ENCODE measurements at places on chromosomes 5 and 9.

DNA sequence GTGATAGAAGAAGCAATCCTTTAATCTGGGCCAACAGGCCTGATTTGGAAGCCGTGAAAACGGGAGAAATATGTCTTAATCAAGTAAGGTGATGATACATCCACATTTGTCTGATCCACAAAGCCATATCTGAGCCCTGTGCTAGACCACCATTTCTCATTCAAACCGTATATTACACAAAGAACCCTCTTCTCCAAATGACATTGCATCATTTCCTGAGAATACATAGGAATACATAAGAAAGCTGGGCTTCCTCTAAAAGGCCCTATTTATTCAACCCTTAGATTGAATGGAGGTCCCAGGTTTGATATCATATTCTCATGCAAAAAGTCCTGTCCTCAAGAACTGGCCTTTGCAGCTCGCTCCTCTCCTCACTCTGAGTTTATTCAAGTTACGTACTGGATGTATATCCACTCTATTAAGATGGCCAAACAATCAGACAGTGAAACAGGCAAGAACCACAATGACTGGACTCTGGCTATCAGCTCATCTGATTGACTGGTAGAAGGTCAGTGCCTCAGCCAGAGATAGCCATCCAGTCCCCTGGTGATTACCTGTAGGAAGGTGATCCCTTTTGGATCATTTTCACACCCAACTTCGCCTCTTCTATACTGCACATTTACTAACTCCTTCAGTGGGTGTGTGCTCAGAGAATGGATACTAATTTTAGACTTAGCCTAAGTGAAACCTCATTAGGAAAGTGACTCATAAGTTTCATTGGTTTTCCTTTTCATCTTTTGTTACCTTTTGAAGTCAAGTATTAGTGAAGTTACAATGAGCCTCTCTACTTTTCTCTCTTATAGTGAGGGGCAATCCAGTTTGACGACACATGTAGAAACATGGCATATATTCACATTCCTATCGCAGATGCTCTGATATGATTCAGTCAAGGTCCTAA lies 167.6 kb upstream of the WWC1 start:
- DNase-seq = peak; percentile 13

- no peak for DNase-seq
Observed at GRCh38 chr5:2797981-2798380, 46.5 kb upstream of the IRX2 start.

- no peak for DNase-seq
Observed at GRCh38 chr5:135883441-135883840, 12.2 kb downstream of the IL9 start.

GRCh38 chr5:153742060-153742459 lies 251.6 kb downstream of the GRIA1 start:
- DNase-seq = no peak

DNA sequence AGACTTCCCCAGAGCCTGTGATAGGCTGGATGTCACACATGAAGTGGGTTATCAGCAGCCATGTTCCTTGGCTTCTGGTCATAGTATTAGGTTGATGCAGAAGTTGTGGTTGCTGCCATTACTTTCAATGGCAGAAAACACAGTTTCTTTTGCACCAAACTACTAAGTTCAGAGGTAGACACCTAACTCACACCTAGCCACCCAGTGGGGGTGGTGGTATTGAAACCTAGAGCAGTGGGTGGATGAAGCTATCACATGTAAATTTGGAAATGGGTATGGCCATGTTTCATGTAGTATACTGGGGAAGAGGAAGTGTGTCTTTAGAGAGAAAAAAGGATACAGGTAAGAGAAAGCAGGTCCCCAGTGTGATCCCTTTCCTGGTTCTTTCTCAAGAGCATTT lies 347.9 kb upstream of the SEMA6A start:
- no peak for DNase-seq

DNA sequence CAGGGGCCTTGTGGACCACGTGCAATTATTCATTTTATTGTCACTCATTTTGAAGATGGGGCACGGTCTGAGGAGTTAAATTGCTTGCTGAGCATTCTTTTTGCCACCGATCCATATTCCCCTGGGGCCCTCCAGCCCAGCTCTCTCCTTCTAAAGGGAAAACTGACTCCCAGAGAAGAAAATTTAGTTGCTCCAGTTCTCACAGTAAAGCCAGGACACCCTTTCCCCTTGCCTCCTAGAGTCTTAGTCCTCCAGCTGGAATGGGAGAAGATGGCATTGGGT lies 1.0 kb upstream of the PANK3 start:
- no peak for DNase-seq

- DNase-seq = no peak
Observed at GRCh38 chr9:1047591-1048230, 2.4 kb upstream of the DMRT2 start.

GRCh38 chr9:134537951-134538641 lies 103.5 kb upstream of the COL5A1 start:
- no peak for DNase-seq

DNA sequence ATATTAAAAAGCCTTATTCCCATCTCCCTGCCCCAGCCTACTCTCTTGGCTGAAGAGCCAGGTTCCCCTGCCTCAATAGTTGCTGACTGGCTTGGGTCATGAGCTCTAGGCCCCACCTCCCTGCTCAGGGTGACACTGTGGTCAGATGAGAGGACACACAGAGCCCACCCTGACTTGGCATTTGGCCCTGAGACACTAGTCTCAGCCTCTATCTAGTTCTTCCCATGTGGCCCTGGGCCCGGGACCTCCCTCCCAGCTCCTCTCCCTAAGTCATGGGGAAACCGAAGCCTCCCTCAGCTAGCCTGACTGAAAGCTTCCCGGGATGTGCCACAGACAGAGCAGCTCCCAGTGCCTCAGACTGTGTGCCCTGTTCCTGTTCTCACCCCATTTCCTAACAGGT lies 5.8 kb upstream of the MYOZ3 start:
- DNase-seq = no peak
